ENCODE measurements at places on chromosomes 7 and 10. TPM values are rescaled to one million over a fixed set of nuclear protein-coding genes. Genes with fewer than 3 reads are reported as not detected.

- H3K4me3 ChIP-seq: peak overlapping the region; percentile 74
- no peaks in the 10 kb centered on the region for H3K27me3 ChIP-seq
- H3K27ac ChIP-seq: peak overlapping the region; percentile 100
- H3K4me1 ChIP-seq: peaks cover 51% of the 10 kb centered on the region
- H3K36me3 ChIP-seq: no peaks in the 10 kb centered on the region
Measured at GRCh38 chr7:5557920-5558401, 134.3 kb upstream of the TNRC18 start.

Gene SPDYE1
- total RNA-seq: not detected

GRCh38 chr7:117176206-117176605 is 146.7 kb downstream of the WNT2 start:
- DNase-seq: no peak
- peaks cover 32% of the 10 kb centered on the region for H3K36me3 ChIP-seq
- H3K27ac ChIP-seq: no peak overlapping the region
- no peaks in the 10 kb centered on the region for H3K27me3 ChIP-seq
- H3K4me3 ChIP-seq: no peak overlapping the region

GRCh38 chr10:102579328-102579727 is 65.0 kb upstream of the TRIM8 start:
- H3K4me3 ChIP-seq: peak overlapping the region; percentile 0
- no peaks in the 10 kb centered on the region for H3K27me3 ChIP-seq
- H3K27ac ChIP-seq: peak overlapping the region; percentile 49

DNA sequence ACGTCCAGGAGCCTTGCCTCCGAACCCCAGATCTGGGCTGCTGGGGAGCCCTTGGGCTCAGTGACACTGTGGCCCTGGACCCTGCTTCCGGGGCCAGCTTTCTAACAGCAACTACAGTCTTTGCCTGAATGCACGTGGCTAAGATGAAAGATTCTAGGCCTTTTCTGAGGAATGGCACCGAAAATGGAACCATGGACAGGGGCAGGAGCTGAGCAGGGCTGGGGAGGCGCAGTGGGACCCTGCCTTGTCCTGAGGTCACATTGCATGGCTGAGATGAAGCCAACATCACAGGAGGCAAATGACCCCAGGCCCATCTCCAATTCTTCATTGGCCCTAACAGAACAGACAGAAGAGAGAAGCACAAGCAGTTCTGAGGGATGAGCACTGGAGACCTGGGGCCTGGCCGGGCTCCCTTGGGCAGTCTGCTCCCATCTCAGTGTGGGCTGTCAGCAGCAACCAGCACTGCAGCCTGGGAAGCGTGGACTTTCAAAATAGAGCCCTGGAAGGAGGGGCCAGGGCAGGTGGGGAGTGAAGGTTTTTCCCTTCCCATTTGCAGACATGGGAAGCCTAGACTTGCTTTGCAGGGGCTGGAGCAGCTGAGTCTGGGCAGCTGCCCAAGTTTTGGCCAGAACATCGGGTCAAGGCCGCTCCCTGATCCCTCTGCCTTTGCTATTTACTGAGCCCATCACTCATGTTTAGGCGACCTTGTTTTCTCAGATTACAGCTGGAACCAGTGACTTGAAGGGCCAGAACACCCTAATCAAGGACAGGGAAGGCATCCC is 114.4 kb upstream of the TCERG1L start:
- no peaks in the 10 kb centered on the region for H3K36me3 ChIP-seq
- peaks cover 19% of the 10 kb centered on the region for H3K27me3 ChIP-seq
- no peaks in the 10 kb centered on the region for H3K4me1 ChIP-seq
- no peak for DNase-seq
- no peak overlapping the region for H3K27ac ChIP-seq

GRCh38 chr7:85681241-85681640 is 494.4 kb upstream of the SEMA3D start:
- no peak for DNase-seq
- no peak overlapping the region for H3K4me3 ChIP-seq
- no peaks in the 10 kb centered on the region for H3K27me3 ChIP-seq
- no peaks in the 10 kb centered on the region for H3K36me3 ChIP-seq

Data from lower lobe of right lung (tissue), 2 donors.